ENCODE measurements at places on chromosomes 2 and 18. TPM values are rescaled to one million over a fixed set of nuclear protein-coding genes. Genes with fewer than 3 reads are reported as not detected.

GRCh38 chr2:29064346-29064715, 10.0 kb downstream of the PCARE start:
- DNase-seq: no peak

CCDC102B gene
- 8.6 TPM for polyA plus RNA-seq

DNA sequence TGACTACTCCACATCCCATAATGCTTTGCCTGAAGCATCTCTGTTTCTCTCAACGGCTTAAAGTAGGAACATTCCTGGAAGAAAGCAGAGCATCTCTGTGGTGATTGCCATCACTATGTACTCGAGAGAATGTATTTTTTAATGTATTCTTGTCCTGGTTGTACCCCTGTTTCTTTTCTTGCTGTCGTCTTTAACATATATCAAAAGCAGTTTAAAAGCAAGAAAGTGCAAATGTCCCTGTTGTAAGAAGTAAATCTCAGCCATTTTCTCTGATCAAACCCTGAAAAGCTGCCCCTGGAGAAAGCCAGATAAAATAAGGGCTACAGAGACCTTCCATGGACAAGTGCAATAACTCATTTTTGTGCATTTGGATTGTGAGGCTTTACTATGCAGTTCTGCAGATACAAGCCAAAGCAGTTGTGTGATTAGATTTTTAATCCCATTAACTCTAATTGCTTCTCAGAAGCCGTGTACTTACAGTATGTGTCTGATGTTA, 70.8 kb downstream of the XIRP2 start:
- DNase-seq: no peak

DNA sequence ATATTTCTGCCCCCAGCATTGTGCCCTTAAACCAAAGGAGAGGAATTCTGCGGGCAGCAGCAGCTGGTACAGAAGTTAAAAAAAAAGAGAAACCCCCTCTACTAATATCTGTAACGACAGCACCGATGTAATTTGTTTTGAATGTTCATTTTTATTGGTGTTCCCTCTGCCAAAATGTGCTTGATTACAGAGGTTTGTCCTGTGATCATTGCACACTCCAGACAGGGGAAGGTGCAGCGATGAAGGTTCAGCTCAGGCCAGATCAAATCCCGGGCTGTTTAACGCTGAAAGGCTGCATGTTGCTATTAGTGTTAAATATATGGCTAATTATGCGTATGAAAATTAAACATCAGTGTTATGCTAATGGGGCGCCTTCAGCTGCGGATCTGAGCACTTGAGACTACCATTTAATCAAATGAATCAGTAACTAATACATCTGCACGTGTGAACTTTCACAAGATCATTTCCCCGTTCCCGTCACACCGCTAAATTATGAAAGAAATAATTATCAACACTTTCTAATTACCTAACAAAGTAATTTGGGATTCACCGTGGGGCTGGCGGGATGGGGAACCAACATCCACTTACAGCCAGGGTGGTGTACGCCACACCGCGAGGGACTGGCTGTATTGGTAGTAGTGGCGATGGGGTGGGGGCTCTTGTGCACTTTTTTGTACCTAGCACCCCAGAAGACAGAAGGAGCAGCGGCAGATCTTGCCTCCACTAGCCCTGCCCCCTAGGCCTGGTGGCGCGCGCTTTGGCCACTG, 1.5 kb upstream of the DLX1 start:
- DNase-seq: no peak

- DNase-seq: no peak
Observed at GRCh38 chr18:55048892-55049291, 89.6 kb upstream of the CCDC68 start.

GRCh38 chr18:52657043-52657805, 317.2 kb downstream of the DCC start:
- DNase-seq: no peak

INHBB gene
- polyA plus RNA-seq: not detected
